Ureter (tissue), 1 donor: ENCODE measurements at places on chromosomes 4 and X.

DNA sequence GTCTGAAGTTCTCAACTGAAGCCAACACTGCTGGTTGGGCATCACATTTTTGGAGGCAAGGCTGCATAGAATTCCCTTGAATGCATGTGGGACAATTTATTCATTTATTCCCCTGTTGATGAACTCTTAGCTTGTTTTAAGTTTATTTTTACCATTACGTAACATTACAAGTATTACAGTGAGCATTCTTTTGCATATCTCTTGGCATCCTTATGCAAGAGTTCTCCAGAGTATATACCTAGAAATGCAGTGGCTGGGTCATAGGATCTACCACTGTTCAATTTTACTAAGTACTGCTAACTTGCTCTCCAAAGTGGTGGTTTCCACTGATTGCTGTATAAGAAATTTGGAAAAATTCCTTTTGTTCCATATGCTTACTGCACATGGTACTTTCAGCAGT is 66.5 kb downstream of the UCHL1 start:
- DNase-seq, result no peak

DNA sequence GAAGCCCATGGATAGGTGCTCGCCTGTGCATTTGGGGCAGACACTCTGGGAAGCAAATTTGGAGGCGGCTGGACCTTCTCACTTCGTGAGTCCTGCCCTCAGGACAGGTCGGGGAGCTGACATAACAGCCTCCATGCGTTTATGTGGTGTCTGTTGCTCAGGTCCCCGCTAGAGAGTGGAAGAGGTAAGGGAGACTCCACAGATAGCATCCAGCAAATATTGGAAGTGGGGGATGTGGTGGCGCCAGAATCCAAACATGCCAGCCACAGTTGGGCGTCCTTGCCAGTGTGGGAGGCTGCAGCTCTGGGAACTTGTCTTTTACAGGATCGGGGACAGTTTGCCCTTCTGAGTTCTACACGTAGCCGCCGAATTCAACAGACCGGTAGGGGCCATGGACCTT is 47.8 kb downstream of the ZNF182 start:
- DNase-seq, result no peak

- no peak for DNase-seq
These were observed 102.8 kb upstream of the MXRA5 start for GRCh38 chrX:3449287-3449686.

DNA sequence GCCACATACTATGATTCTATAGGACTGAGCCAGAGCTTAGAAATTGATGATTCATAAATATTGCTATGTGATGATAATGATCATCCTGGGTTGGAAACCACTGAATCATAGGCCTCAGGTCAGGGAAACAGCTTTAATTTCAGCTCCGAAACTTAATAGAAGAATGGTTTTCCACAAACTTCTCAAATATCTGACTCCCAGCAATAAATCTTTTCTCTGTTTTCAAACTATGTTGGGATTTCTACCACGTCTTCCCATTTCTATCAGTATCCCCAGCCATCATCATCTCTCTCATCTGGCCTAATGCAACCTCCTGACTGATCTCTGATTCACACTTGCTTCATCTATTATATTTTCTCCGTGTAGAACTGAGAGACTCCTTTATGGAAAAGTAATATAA is 521.8 kb upstream of the AGA start:
- no peak for DNase-seq

GRCh38 chr4:3834663-3835521 is 68.7 kb downstream of the ADRA2C start:
- no peak for DNase-seq

- no peak for DNase-seq
These were observed 12.5 kb downstream of the USO1 start for GRCh38 chr4:75736862-75737261.

DNA sequence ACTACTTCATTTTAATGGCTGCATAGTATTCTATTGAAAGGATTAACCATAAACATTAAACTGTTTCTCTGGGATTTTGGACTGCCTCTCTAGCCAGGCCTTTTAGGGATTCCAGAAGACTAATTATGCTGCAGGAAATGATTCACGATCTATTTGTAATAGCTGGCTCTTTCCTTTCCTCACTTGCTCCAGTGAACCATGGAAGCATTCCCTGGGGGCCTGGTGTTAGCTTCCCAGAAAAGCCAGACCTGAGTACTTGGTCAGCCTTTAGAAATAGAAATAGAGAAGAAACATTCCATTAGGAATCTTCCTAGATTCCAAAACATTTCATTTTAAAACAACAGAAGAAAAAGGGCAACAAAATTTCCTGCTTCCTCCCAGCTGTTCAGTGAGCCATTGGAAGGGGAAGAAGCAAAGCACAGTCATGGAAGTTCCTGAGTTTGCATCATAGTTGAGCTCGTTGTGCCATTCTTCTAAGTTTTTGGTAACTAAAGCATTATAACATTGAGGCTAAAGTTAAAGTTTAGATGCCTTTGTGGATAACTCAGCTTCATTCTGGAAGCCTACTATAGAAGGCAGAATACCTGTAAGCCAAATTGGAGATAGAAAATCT is 83.5 kb downstream of the NPNT start:
- DNase-seq, result no peak
